NCI-H526 (cell line): ENCODE measurements at places on chromosomes 5 and 9.

DNA sequence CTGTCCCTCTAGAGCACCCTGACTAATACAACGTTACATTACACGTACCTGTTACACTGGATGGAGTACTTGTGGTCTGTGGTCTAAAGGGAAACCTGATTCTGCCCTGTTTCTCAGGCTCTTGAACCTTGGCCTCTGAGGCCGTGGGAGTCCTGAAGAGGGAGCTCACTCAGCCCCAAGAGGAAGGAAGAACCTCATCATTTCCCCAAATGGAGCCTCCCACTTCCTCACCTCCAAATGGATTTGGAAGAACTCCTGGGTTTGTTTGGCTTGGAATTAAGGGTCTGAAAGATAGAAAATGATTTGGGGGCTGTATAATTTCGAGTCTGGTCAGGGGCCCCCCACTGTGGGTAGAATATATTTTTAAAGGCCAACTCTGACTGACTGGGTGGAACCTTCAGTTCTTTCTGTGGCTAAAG, 200.2 kb downstream of the SEMA6A start:
- no peak for DNase-seq

DNA sequence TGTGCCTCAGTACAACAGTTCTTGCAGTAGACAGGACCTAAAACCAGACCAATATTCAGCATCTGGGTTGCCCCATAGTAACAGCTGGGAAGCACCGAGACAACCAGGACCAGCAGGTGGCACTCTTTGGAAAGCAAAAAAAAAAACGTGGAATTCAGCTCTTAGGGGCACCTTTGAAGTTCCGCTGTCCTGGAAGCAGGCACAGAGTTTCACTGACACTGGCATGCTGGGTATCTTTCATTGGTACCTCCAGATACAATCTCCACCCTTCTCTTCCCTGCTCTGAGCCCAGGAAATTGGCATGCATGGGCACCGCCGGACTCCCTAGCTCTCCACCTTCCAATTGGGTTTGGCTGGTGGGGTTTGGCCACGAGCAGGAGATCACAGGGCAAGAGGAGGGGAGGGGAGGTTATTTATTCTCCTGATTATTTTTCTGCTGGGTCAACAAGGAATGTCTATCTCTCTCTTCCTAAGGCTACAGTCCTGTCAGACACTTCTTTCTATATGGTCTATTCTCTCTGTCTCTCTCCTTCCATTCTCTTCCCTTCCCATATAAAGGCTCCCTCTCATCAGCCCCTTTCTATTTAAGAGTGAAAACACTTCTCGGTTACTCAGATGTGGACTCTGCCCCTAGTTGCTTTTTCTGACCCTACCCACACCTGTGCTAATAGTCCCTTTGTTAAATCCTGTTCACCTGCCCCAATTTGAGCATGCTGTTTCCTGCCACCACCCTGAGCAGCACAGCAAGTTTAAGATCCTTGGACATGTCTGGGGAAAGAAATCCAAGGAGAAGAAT, 1.9 kb upstream of the IDNK start:
- DNase-seq: no peak

DNA sequence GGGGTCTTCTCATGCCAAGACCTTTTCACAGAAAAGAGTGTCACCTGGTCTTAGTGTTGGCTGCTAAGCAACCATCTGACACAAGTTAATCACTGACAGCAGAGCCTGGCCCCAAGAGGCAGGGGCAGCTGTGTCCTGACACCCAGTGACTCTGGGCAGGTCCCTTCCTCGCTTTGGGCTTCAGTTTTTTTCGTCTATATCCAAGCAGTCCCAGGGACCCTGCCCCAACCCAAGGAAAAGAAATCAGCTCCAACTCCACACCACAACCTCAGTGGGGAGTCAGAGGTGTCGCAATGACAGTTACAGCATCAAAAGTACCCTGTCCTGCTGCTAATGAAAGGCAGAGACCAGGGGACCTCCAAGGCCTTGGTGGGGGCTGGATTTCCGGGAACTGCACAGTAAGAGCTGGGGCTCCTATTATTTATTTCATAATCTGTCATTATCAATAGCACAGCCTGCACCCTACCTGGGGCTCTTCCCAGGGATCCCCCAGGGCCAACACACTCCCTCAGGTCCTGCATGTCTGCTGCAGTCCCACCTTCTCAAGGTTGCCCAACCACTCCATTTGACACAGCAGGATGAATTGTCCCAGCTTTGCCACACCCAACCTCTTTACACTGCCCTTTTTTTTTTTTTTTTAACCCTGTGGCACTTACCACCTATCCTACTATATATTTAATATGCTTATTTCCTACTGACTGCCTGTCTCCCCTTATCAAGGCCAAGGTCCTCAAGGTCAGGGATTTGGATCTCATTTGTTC, 9.4 kb downstream of the ANKS6 start:
- no peak for DNase-seq

DNA sequence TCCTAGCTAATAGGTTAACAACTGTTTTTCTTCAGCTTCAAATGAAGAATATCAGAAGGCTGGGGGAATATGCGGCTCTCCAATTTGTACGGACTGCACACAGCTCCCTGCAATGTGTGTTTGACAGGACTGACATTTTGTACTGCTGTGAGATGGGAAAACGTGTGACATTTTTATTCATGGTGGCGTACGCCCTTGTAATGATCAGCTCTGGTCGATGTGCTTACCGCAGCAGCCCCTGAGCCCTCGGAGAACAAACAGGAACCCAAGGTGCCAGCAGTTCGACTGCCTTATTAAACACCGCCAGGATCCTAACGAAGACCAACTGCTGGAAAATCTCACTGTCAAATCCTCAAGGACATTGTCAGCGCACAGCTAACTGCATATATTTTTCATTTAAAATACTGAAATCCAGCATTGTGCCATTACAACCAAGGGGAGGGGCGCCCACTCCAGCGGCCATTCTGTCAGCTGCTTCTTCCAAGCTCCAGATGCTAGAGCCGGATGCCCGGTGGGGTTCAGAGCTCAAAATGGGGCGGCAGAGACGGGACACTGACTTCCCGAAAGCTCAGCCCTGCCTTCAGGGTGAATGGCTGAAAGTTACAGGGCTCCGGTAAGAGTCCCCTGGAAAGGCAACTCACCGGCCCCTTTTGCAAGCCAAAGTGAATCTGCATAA, 66.8 kb downstream of the CRB2 start:
- DNase-seq: no peak

GRCh38 chr9:18786196-18786595, 246.8 kb downstream of the SAXO1 start:
- no peak for DNase-seq

- DNase-seq: no peak
These were observed 136.6 kb downstream of the GABBR2 start for GRCh38 chr9:98572054-98572627.

GRCh38 chr5:139443831-139444453, 4.6 kb upstream of the DNAJC18 start:
- no peak for DNase-seq

GRCh38 chr9:114472765-114473446, 32.4 kb downstream of the WHRN start:
- no peak for DNase-seq

GRCh38 chr9:113623851-113624485, 160.4 kb downstream of the RGS3 start:
- no peak for DNase-seq

- no peak for DNase-seq
These were observed 181.3 kb upstream of the GNA14 start for GRCh38 chr9:77829420-77829819.

DNA sequence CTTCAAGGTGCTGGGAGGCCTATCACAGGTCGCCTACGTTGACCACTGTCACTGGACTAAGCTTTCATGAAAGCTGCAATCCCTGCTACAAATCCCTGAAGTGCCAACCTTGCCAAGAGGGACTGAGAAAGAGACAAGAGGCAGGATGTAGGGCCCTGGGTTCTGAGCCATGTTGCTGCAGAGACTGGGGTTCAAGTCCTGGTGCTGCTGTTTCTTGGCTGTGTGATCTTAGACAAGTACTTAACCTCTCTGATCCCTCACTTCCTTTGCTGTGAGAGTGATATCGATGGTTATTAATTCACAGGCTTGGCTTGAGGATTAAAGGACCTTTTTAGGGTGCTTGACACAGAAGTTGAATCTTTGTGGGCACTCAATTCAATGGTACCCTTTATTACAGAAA, 15.5 kb downstream of the CSF1R start:
- DNase-seq: no peak

DNA sequence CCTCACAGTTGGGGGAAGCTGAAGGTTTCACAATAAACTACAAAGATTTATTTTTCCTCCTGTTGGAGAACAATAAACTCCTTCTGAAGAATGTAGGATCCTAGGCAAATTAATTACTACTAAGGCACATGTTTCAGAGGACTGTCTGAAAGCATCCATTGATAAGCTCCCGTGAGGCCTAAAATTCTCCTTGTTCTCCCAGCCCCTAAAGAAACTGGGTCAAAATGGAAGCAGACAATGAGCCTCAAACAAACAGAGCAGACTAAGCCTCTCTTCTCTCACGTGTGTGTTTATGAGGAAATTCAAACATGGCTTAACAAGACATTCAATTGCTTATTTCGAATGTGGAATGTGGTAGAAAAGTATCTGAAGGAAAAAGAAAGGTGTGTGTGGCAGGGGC, 249.0 kb downstream of the GLIS3 start:
- DNase-seq: peak; percentile 13

GRCh38 chr9:31639451-31639850, 745.0 kb upstream of the ACO1 start:
- DNase-seq: no peak

DNA sequence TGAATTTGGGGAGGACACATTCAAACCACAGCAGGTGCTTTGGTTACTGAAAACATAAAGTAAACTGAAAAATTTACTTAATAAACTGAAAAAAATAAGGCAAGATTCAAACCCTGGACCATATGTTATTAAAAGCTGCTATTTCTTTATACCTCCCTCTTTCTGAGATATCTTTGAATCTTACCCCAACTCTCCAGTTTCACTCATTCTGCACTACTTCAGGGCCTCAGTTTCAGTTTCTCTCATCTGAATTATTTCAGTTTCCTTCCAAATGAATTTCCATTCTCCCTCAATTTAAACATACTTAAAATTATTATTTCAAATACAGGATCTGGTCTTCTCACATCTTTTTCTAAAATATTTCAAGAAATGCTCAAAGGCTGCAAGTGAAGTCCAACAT, 4.9 kb upstream of the OXCT1 start:
- no peak for DNase-seq

DNA sequence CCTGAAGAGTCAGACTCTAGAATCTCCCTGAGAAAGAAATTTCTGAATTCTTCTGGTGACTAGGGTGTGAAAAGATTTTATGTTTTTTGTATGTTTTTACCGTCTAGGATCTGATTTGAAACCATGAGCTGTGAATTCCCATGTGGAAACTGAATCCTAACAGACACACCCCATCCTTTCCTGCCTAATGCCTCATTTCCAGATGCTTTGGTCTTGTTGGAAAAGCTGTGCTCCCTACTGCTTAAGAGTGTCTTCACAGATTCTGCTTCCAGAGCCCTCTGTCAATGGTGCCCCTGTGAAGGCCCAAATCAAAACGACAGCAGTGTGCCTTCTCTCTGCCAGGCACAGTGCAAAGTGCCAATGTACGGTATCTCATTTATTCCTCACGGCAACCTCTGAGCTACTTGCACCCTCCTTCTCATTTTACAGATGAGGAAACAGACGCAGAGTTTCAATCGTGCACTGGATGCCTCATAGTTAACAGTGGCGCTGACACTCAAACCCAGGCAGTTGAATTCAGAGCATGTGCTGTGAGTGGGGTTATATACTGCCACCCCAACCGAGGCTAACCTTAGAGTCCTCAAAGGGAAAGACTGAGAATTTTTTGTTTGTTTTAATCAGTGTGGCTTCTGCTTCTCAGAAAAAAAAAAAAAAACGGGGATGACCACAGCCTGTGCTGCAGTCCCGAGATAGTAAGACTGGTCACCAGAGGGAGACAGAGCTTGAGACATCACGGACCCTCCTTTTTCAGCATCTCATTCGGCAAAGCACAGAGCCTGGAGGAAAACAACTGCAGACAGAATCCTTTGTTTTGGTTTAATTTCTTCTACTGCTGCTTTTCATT, 188.4 kb downstream of the SNCAIP start:
- peak; percentile 54 for DNase-seq

DNA sequence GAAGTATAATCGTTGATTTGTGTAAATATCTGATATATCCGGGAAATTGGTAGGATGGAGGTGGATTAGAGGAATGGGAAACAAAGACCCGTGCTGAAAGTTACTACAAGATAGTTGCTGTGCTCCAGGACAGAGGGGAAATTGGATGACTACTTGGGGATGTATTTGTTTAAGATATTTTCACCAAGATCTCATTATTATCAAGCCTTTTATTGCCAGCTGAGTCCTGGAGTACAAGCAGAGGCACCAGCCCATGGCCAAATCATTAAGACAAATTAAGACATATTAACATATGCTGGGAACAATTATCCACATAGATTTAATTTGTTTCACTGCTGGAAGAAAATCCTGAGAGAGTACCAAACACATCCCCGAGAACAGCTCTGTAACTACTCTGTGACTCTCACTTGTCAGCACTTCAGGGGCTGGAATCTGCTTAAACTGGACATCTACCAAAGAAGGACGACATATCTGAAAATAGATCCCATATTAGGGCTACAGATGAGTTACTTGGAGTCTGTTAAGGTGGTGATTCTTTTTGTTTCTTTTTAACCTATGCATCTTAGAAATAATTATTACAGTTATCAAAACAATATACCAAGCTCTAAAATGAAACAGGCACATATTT, 68.2 kb downstream of the SLC1A1 start:
- DNase-seq: no peak

- DNase-seq: no peak
These were observed 9.7 kb downstream of the FGFR4 start for GRCh38 chr5:177096162-177097015.

GRCh38 chr5:117266280-117266679, 691.7 kb upstream of the SEMA6A start:
- no peak for DNase-seq

GRCh38 chr5:57181154-57181553, 7.3 kb downstream of the GPBP1 start:
- DNase-seq: no peak

- DNase-seq: no peak
These were observed 11.8 kb upstream of the ZDHHC21 start for GRCh38 chr9:14705079-14705478.

GRCh38 chr9:1271367-1271766, 221.2 kb downstream of the DMRT2 start:
- DNase-seq: no peak

DNA sequence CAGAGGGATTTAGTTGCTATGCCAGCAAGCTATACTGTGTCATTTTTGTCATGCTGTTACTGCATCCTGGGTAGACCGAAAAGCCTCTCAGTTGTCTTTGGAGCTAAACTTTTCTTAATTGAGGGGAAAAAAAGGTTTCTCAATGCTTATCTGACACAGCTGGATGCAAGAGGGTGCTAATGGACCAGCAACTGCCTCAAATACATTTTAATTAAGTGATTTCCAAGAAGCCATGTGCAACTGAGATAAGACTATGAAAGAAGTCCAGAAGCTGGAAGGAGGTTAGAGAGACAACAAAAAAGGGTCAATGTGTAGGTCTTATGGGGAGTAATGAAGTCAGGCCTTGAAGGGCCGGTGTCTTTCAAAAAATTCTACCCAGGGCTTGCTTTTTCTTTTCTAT, 465.7 kb upstream of the DMAC1 start:
- no peak for DNase-seq

GRCh38 chr9:138070815-138071214, 193.2 kb downstream of the CACNA1B start:
- DNase-seq: peak; percentile 44

- no peak for DNase-seq
These were observed 303.0 kb downstream of the CSNK1G3 start for GRCh38 chr5:123814801-123815470.
